ENCODE measurements at places on chromosomes 3 and 15.

DNA sequence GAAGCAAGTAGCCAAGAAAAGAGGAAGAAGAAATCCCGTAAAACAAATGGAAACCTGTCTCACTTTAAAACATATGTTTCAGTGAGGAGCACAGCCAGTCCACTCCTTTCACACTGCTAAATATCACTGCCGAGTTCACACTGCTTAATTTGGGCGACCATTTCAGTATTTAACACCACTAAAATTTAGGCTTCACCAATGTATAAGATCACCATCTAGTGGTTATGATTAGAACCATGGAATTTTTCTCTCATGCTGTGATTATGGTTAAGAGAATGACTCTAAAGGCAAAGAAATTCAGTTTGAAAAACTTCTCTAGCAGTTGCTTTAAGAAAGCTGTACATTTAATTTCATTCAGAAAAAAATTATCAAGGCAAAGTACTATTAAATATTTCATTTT is 16.6 kb downstream of the SLC4A7 start:
- peak; percentile 59 for DNase-seq

- DNase-seq: no peak
These were observed 90.4 kb downstream of the ISL2 start for GRCh38 chr15:76426941-76427340.

DNA sequence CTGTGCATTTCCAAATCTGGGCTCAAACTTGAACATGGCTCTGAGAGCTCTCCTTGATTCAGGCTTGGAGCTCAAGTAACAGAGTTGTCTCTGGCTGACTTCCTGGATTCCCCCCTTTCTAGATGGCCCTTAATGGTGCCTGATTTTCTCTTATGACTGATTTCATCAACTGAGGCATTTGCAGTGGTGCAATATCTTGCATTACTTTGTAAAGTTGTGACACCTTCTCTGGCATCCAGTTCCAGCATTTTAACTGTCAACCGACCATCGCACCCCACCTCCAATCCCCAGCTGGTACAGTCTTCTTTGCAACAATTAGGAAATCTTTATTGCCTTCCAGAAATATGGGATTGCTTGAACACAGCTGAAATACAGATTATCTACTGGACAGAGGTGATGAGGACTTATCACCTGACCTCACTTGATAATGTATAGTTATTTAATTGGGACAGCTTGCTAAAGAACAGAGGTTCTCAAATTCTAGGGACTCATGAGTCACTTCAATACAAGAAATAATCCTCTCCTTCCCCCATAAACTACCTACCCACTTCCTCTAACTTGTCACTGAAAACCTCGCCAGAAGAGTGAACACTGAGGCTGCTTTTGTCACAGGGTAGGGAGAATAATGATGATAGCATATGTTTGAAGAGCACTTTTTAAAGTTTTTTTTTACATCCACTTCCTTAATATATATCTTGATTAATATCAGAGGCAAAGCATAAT is 41.8 kb downstream of the FILIP1L start:
- peak; percentile 2 for DNase-seq

- DNase-seq: no peak
These were observed 17.4 kb upstream of the KCNMB2 start for GRCh38 chr3:178518660-178519396.

DNA sequence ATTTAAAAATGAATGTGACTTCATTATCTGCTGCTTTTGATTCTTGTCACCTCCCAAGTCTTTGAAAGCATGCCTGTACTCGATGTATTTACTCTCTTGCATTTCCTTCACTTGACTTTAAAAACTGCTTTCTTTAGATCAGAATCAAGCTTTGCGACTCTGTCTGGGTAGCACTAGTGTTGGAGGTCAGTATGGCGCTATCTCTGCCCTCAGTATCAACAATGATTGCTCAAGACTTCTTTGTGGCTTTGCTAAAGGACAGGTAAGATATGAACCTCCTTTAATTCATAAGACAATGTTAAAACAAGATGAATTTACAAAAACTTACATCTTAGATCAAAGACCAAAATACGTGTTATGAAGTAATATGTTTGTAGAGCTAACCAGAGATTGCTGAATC is 37.0 kb downstream of the VPS8 start:
- no peak for DNase-seq

DNA sequence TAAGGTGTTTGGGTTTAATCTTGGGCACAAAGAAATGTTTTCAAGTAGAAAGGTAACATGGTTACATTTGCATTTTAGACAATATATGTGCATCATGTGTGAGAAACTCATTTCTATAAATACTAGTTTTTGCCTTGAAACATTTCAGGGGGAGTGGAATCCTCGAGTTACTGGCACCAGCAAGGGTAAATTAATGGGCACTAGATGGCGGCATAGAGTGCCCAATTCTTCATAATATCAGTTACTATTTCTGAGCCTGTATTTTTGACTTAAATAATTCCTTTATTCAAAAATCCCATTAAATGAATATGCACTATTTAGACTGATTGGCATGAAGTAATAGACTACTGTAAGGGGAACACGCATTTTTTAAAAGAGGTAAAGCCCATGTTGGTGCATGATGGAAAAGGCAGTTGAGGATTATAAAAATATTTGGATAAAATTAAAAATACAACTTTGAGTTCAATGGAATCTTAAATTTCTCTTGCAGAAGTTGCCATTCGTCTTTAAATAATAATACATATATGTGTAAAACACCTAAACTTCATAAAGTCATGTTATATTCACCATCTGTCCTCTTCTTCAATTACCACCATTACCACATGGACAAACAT is 106.3 kb downstream of the ZBTB20 start:
- peak; percentile 46 for DNase-seq

DNA sequence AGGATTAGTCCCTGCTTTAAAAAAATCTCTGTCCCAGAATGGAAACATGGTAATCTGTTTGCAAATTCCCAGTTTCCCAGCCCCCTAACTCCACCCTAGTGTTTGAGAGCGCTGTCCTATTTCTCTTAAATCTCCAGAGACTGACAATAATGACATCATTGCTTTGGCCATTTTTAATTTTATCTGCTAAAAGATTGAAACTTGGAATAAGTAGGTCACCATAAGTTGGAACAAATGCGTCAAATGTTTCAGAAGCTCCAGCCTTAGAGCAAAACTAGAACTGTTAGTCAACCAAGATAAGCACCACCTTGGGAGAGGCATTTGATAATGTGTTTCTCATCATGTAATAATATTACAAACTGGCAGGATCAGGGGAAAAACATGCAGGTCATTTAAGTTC is 25.7 kb upstream of the MB21D2 start:
- DNase-seq: no peak

GRCh38 chr15:71139241-71139640 is 24.0 kb downstream of the THSD4 start:
- no peak for DNase-seq

DNA sequence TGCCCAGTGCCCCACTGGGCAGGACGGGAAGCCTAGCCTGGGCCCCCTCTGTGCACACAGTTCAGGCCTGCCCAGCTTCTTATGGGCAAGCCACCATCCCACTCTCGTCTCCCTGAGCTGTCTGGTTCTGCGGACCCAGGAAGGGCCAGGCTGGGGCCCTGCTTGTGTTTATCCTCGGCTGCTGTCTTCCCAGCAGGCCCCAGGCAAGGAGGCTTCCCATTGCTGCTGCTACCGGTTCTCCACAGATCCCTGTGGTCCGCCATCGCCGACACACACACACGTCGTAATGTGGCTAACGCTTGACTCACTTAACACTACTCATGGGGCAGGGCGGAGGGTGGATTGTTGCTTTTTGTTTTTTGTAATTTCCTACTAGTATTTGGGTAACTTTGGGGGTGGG is 52.4 kb upstream of the SLC6A1 start:
- no peak for DNase-seq

GRCh38 chr15:26295336-26296085 is 432.4 kb upstream of the ATP10A start:
- DNase-seq: no peak

DNA sequence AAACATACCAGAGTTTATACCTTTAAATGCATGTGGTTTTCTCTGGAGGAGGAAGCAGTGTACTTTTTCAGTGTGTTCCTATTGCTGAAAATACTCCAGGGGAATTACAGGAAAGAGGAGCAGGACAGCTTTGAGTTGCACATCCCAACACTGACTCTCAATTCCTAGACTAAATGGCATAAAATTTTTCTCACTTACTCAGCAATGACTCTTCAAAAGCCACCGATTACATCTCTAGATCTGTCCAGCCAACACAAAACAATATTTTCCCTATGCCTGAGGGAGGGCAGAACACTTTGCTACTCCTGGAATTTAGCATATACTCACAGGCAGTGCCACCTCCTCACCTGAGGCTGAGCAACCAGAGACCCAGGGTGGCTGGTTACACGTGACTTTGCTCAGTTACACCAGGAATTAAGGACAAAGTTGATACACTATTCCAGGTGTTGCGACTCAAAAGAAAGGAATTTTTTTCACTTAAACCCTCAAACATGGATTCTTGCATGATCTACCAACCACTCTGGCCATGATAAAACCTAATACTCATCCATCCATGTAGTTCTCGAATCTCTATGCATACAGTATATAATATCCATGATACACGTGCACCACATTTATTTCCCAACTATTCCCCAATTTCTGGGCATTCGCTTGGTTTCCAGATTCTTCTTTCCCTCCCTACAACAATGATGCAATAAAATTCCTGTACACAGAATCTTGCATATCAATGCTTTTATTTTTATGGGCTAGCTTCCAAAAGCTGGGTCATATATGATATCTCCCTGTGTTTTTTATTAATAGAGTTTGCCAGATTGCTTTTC is 194.6 kb downstream of the THRB start:
- DNase-seq: no peak

- DNase-seq: no peak
These were observed 223.1 kb upstream of the CTNNB1 start for GRCh38 chr3:40976241-40976640.
